ENCODE measurements at places on chromosomes 3 and 15. TPM values are rescaled to one million over a fixed set of nuclear protein-coding genes. Genes with fewer than 3 reads are reported as not detected.

Gene CHRFAM7A
- total RNA-seq: 4.3 TPM

Gene KLHL6
- total RNA-seq: not detected

Gene STRA6
- total RNA-seq: 12.8 TPM

Gene IGDCC3
- 17.9 TPM for total RNA-seq

- H3K4me3 ChIP-seq: peak overlapping the region; percentile 97
- DNase-seq: no peak
- H3K27ac ChIP-seq: no peak overlapping the region
Observed at GRCh38 chr3:87228316-87228715, 1.2 kb downstream of the CHMP2B start.

DNA sequence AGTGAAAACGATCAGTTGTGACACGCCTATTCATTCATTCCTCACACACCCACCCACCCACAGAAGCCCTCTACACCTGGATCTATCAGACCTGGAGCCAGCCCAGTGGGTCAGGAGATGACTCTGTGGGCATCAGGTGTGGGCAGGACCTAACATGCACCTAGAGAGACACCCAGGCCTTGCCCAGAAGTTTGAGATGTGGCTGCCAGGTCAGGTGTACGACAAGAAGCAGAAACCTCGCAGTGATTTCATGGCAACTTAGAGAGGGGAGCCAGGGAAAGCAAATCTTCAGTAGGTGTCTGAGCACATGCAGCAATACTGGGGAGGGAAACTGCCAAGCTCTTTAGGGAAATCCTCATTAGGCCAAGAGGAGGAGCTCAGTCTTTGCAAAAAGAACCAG, 264.7 kb upstream of the ROPN1 start:
- no peaks in the 10 kb centered on the region for H3K4me1 ChIP-seq
- H3K27ac ChIP-seq: no peak overlapping the region

- H3K4me3 ChIP-seq: no peak overlapping the region
- DNase-seq: no peak
- no peaks in the 10 kb centered on the region for H3K27me3 ChIP-seq
- H3K36me3 ChIP-seq: no peaks in the 10 kb centered on the region
Observed at GRCh38 chr15:97998307-97999071, 38.0 kb downstream of the ARRDC4 start.

DNA sequence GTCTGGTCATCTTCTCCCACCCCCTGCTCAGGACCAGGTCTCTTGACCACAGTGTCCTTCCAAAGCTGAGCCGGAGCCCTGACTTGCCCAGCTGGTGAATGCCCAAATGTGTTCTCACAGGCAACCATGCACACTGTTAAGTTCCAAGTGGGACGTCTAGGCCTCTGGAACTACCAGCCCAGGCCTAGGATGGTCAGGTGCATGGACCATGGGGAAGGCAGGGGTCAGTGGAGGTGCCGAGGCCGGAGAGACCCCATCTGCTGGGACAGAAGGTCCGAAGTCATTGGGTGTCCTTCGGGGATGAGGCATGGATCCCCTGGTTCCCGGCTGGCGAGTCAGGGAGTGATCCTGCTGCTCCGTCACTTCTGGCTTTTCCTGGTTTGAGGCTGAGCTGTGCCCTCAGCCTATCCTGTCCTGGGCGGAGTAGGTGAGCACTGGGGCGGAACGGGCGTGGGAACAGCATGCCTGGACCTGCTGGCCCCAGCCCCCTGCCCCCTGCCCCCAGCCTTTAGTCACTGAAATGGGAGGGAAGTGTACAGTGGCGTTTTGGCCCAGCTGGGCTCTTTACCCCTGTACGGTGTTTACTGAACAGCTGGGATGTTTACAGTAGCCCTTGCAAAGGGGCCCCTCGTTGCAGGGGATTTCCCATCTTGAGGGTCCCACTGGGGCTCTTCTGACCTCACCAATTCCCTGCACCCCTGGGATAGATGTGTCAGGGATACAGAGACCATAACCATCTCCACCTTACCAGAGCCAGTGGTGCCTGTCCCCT, 12.1 kb downstream of the SEMA3F start:
- peaks cover 4% of the 10 kb centered on the region for H3K36me3 ChIP-seq
- H3K27ac ChIP-seq: no peak overlapping the region
- H3K4me3 ChIP-seq: 0 out of 3 replicates have a peak overlapping the region, but pooled peaks have one; percentile 29
- DNase-seq: no peak
- H3K27me3 ChIP-seq: no peaks in the 10 kb centered on the region

DNA sequence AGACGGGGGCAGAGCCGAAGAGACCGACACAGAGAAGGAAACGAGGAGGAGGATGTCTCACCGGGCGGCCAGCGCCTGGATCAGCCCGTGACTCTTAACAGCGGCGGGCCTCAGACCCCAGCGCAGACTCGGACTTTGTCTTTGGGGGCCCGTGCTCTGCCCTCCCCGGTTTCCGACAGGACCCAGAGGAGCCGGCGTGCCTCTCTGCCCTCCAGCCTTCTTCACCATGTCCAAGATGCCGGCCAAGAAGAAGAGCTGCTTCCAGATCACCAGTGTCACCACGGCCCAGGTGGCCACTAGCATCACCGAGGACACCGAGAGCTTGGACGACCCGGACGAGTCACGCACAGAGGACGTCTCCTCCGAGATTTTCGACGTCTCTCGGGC, 1.0 kb downstream of the TSC22D2 start:
- no peaks in the 10 kb centered on the region for H3K4me1 ChIP-seq
- H3K36me3 ChIP-seq: peaks cover 10% of the 10 kb centered on the region
- no peak for DNase-seq
- no peaks in the 10 kb centered on the region for H3K27me3 ChIP-seq

DNA sequence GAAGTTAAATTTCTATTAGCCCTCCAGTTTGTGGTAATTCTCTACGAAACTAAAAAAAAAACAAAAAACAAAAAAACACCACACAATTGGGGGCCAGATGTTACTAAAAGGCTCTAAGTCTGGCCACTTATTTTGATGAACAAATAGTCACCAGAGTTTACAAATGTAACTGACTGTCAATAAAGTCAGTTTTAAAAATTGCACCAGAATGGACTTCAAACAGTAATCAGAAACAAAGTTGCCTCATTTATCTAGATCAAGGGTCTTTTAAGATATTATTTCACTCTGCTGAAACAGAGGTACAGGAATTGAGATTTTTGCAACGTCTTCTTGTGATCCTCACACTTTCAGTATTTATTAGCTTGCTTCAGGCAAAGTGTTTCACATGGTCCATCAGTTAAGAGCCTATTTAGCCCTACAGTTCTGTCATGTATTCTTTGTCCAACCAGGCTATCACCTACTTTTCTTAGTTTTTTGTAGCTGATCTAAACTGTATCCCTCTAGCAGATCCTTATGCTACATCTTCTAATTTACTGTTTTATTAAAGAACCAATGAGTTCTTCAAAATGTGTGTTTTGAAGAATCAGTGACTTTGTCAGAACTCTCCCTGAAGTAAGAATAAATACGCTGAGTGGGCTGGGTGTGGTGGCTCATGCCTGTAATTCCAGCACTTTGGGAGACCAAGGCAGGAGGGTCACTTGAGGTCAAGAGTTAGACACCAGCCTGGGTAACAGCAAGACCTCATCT, 74.7 kb downstream of the ANKRD28 start:
- no peaks in the 10 kb centered on the region for H3K4me1 ChIP-seq
- H3K36me3 ChIP-seq: peaks cover 6% of the 10 kb centered on the region
- DNase-seq: no peak
- H3K4me3 ChIP-seq: no peak overlapping the region
- H3K27ac ChIP-seq: no peak overlapping the region
- no peaks in the 10 kb centered on the region for H3K27me3 ChIP-seq

- DNase-seq: peak; percentile 53
- no peak overlapping the region for H3K27ac ChIP-seq
- no peaks in the 10 kb centered on the region for H3K4me1 ChIP-seq
- no peaks in the 10 kb centered on the region for H3K27me3 ChIP-seq
Observed at GRCh38 chr3:138124706-138125355, 7.4 kb downstream of the A4GNT start.

Data from H9 (cell line).